ENCODE measurements at places on chromosomes 11 and 22.

- no peak for DNase-seq
Measured at GRCh38 chr11:10824888-10825287, 16.2 kb upstream of the EIF4G2 start.

- no peak for DNase-seq
Measured at GRCh38 chr11:69841859-69842698, 22.9 kb upstream of the FGF3 start.

- DNase-seq = no peak
Measured at GRCh38 chr11:60950933-60951605, 907 bp downstream of the SLC15A3 start.

DNA sequence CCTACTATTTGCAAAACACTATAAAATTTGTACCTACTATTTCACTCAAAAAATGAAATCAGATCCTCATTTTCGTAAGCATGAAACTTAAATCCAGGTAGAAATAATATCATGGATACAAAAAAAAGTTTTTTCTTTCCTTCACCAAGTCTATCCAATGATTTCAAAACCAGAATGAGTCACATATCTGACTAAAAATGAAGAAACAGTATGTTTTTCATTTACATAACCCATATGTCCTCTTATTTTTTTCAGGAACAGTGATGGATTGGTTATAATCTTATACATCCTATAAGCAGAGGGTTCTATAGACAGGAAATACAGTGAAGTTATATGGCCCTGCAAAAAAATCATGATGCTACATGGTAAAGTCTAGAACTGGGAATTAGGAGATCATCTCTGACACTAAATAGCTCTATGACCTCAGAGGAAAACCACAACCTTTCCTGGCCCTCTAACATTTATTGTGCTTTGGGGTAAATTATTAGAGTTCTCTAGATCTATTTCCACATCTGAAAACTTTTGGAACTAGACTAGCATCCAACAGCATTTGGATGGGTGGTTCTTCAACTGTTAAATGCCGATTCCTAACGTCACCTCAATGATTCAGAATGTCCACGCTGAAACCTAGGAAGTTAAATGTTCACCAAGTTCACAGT is 10.9 kb downstream of the MTMR2 start:
- DNase-seq = no peak

DNA sequence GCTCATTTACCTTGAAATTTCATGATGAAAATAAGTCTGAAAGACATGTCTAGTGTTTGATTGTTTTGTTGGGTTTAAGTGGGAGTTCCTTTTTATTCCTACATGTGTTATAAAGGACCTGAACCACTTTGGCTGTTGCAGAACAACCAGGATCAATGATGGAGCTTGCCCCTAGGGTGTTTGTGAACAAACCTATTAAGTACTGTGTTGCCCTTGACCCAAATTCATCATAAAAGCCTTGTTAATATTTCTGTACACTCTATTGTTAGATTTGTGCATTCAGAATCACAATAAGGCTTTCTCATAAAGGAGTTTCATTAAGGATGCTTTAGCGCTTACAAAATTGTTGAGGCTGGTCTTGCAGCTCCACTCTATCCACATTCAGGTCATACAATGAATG is 452.6 kb downstream of the NELL1 start:
- no peak for DNase-seq

GRCh38 chr11:40162901-40163883 is 1296.3 kb downstream of the LRRC4C start:
- DNase-seq = no peak

DNA sequence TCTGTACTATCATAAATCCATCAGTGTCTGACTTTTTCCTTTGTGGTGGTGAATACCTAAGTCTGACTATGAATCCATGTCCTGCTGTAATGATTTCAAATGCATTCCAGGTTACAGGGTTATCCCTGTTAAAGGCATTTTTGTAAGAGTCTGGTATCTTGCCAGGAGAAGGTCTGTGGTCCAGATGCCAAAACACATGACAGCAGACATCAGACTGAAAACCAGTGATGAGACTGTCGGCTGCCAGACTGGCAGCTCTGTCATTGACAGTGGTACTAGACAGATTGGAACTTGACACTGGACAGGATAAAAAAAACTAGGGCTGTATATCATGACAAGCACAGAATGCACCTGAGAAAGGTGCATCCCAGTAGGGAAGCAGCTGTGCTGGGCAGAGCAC is 301.8 kb upstream of the FAT3 start:
- DNase-seq = no peak

DNA sequence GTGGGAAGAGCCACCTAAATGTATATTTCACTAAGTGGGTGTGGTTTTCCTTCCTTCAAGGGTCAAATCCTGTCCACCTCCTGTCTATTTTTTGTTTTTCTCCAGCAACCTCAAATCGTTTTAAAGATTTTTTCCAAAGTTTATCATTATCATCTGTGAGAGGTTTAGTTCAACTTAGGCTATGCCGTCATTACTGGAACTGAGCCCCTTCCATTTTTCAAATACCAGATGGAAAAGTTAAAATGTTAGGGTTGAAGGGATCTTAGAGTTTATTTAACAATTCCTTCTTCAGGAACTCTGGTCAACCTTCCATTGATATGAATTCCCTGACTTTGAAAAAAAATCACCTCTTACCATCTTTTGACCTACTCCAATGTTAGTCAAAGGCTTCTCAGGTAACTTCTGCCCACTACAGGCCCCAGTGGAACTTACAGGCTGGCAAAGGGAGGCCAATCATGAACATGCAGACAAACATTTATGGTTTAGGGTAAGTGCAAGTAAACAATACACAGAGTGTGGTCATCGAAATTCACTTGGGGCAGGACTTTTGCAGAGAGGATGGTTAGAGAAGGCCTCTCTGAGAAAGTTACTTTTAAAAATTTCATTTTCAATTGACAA is 45.2 kb downstream of the SYN3 start:
- no peak for DNase-seq

GRCh38 chr22:41364955-41365354 is 16.8 kb upstream of the TEF start:
- no peak for DNase-seq
